ENCODE measurements at places on chromosomes 5 and 9.

- DNase-seq, result no peak
Observed at GRCh38 chr5:132865668-132866341, 464 bp downstream of the GDF9 start.

- DNase-seq, result no peak
Observed at GRCh38 chr5:150508828-150509227, 897 bp downstream of the NDST1 start.

GRCh38 chr5:169647566-169647965, 10.5 kb downstream of the DOCK2 start:
- peak; percentile 30 for DNase-seq

- peak; percentile 82 for DNase-seq
Observed at GRCh38 chr5:172716796-172717313, 54.1 kb downstream of the DUSP1 start.

GRCh38 chr5:102119252-102119651, 176.8 kb downstream of the SLCO4C1 start:
- DNase-seq, result no peak

DNA sequence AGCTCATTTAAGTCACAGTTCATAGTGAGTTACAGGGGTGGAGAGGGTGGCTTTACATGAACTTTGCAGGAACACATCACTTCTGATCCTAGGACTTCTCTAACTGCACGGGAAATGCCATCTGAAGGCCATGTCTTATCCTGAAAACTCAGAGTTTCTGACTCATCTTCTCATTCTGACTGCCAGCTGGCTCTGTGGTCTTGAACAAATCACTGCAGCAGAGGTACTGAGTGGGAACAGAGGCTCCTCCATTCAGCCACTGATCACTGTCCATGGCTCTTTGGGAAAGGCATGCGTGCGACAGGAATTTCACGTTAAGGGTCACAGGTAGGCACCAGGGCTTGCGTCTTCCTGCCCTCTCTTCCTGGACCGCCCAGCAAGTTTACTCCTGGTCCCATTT, 114.6 kb upstream of the LRRTM2 start:
- no peak for DNase-seq

- peak; percentile 65 for DNase-seq
Observed at GRCh38 chr5:98774192-98775033, 950 bp downstream of the RGMB start.

DNA sequence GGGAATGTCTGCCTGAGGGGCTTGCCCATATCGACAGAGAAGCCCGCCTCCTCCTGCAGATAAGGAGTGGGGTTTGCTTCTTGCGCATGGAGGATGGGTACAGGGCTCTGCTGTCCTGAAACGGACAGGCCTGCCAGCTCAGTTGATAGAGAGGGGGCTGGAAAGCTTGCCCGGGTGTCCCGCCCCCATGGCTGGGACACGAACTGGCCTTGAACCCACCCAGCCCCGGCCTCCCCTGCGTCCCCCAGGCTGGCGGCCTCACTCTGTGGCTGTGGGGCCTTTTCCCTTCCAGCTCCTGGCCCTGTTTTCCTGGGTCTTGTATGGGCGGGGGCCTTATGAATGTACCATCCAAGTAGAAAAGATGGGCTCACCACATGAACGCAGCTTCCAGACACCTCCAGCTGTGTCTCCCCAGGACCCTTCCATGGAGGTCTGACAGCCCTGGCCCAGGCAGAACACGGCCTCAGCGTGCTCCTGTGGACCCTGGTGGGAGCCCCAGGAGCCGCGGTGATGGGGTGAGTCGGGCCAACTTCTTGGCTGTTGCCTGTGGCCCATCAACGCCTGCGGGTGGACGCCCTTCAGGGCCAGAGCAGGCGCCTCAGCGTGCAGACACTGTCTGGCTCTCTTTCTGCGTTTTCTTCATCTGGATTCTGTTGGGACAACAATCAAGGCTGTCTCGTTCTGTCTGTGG, 15.9 kb upstream of the SLC2A6 start:
- no peak for DNase-seq

DNA sequence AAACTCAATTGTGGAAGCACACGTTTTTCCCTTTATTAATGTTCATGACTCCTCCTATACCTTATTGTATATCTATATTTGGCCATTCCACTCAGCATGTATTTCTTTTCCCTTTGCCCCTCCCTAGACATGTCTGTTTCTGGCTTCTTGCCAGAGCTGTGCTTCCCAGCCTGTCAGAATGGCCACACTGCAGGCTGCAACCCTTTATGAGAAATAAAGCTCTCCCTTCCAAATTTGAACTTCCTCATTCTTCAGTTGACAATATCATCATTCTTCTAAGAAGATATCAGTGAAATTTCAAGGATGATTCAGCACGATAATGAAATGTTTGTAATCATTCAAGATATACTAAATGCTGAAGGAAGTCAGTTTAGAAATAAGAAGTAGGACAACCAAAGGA, 107.6 kb upstream of the PRSS3 start:
- no peak for DNase-seq

- DNase-seq, result no peak
Observed at GRCh38 chr5:50722223-50722622, 55.8 kb downstream of the PARP8 start.

DNA sequence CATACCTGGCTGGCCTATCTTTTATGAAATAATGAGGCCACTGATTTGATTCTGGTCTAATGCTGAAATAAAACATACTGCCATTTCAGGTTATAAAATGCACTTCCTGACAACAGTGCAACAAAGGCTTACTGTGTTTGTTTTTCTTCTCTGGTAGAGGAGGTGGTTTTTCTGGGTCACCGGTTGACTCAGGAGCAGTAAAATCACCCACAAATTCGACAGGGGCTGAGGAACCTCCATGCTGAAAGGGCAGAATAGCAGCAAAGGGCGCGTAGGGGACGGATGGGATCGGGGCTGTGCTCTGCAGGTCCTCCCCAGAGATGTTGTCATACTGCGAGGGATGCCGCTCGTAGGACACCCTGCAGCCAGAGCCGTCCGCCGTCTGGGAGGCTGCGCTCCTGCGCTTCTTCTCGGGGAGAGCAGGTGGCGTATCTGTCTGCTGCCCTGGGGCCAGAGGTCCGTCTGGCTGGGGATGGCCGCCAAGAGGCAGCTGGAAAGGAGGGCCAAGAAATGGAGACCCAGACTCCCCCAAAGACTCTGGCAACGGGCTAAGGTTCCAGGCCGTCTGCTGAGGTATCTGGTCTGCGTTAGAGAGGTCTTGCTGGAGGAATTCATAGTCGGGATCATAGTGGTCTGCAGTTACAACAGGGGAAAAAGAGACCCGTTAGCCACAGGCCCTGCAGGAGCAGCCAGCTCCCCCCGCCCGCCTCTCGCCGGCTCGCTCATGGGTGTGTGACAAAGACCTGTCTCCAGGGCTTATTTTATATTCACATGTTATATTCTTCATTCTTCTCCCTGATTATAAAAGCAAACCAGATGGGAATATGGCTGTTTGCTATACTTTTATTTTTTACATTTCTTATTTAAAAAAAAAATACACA, 80.7 kb downstream of the PRRT1B start:
- no peak for DNase-seq

GRCh38 chr5:158699298-158699880, 400.3 kb downstream of the EBF1 start:
- DNase-seq, result no peak

DNA sequence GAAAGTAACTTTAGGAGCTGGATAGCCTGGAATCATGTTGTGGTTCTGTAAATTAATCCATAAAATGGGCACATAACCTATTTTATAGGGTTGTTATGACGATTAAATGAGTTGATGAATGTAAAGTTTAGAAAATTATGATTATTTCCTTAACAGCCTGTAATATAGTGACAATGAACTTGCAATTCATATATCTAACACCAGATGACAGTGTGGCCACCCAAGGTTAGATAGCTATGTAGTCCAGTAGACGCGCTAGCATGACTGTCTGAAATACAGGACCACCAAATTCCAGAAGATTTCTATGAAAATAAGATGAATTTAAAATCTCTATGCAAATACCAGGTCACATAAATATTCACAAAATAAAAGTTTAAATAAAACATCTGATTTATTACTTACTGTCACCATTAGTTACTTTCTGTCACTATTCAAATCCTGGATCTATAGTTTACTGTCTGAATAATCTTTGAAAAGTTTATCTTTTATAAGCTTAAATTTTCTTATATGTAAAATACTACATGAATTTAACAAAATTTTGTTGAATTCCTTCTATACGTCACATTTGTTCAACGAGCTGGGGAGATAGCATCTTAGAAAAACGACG, 26.1 kb upstream of the MACIR start:
- peak; percentile 60 for DNase-seq

DNA sequence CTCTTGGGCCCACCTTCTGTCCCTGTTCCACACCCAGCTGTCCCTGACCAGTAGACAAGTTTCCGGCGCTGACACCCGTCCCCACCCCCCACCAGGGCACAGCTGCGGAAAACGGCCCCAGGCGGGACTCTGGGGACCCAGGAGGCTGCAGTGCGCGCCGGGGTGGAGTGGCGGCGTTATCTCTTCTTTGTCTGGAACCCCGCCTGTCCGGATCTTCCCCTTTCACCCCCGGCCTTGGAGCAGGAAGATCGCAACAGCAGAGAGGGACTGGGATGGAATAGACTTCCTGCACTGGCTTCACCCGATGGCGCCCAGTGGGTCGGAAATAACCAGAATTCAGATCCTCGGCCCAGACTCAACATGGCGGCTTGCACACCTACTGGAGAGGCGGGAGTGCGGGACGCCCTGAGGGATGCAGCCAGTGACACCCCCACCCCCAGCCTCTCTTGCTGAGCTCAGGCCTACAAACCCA, 4.7 kb downstream of the PAX5 start:
- DNase-seq, result peak; percentile 76

DNA sequence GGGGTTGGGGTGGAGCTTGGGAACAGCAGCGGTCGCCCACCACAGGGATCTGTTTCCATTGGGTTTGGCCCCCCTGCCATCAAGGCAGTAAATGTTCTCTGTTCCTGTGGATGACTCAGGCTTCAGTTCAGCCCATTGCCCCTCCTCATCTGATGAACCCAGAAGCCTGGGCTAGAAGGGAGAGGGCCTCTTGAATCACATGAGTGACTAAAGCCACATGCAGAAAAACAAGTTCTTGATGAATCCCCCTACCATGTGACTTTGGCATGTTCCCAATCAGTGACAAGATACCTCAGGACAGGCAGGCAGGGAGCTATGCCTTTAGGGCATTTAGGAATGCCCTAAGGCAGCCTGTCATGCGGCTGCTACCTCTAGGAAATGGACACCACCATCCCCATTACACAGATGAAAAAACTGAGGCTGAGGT, 2.5 kb downstream of the SH3PXD2B start:
- no peak for DNase-seq

DNA sequence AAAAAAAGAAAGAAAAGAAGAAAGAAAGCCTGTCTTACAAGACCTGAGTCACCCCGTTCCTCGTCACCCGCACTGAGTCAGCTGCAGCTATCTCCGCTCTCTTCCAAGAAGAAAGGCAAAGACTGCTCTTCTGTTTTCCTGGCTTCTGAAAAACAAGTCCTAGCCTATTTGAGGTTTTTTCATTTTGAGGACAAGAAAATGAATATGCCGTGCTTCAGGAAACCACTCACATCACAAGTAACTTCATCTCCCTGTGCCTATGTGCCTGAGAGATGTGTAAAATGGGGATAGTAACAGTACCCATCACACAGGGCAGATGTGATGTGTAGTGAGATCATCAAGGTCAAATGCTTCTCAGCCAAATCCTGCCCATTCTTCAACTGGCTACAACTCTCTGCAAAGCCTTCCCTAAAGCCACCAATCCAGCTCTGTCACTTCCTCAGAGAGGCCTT, 78.4 kb downstream of the GLDC start:
- no peak for DNase-seq

DNA sequence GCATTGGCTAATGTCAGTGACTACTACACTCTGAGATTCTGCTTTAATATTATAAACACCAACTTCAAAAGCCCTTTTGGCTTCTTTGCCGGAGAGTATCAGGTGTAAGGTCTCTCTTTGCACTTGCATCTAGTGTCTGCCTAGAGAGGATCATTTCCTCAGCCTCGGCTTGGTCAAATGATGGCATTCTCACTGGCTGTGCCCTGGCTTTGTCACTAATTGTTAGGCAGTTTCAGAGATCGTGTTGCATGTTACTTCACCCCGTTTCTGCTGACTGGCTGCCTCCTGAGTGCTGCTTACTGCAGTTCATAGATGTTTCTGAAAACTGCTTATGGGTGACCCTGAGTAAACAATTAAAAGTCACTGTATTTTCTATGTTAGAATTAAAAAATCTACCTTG, 48.8 kb downstream of the SLC1A3 start:
- no peak for DNase-seq

- DNase-seq, result no peak
Observed at GRCh38 chr5:55173687-55174230, 782 bp upstream of the CDC20B start.

DNA sequence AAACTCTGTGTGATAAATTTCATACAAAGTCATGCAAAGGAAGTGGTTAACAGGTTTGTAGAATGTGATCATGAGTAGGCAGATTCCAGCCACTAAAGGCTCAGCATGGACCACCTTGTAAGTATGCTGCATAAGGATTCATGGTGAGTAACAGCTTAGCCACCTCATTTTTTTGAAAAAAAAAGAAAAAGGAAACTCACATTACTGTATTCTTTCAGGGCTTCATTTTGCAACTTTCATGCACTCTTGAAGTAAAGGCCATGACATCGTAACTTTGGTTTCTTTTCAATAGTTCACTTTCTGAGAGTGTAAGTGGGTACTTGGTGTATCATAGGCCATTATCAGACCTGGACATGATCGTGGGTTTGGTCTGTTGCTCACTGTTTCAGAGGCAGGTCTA, 175.1 kb downstream of the PCSK1 start:
- DNase-seq, result no peak

GRCh38 chr5:148542812-148543211, 111.5 kb downstream of the HTR4 start:
- no peak for DNase-seq

DNA sequence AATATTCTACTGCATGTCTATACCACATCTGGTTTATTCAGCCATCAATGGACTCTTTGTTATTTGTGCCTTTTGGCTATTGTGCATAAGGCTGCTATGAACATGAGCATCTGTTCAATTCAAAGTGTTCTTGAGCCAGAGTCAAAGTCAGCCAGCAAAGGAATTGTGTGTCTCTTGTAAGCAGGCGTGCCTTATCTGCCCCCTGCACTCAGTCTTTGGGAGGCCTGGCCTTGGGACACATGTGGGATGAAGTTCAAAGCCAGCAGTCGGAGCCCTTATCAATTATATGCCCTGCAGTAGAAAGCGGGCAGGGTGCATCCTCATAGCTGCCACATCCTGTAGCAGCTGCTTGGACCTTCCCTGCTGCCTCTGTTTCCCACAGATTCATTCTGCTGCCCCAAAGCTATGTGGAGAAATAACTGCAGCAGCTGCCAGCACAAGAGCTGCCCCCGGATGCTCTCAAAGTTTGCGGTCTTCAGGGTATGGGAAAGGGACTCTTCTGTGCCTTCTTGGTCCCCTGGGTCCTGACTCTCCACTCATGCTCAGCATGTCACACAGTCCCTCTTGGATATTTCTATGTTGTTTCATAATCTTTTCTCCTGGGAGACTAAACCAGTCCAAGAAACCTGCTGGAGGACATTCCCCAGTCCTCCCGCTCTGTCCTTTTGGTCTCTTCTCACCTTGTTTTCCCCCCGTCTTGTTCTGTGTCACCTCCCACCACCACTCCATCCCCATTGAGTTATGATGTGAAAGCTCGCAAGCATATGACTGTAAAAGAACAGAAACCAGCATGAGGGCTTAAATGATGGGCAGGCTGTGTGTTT, 35.9 kb downstream of the STOM start:
- DNase-seq, result no peak

All from NAMALWA (cell line).